ENCODE measurements at places on chromosomes 2 and 18.

GRCh38 chr2:129752686-129753085, 226.8 kb upstream of the RAB6C start:
- DNase-seq = no peak

DNA sequence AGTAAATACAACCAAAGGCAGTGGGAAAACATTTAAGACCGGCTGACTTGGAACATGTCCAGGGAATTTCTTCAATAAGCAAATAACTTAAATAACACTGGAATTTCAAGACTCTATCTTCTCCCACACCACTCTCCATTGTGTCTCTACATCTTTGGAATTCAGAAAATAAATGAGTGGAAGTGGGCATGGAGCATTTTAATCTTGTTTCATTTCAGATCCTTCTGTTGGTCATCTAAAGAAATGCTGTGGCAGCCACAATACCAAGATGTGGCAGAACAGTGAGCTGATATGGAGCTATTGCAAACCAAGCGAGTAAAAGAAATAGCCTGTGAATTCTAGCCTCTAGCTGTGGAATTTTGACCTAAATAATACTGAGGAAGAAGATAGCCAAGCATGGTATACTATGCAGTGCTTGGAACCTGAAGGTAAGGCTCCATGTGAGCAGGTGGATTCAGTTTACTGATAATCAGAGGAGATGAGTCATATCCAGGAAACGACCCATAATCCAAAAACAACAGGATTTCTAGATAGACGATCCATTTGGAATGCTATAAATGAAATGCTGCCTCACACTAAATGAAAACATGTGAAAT, 157.1 kb upstream of the SCN7A start:
- no peak for DNase-seq

GRCh38 chr18:24397694-24398368, at the start of gene OSBPL1A:
Gene OSBPL1A (minus strand): TSS chr18:24397824. CDS start chr18:24377533, 20,291 bp downstream.
- DNase-seq = peak; percentile 68

- DNase-seq = no peak
Observed at GRCh38 chr2:152420363-152420762, 85.4 kb downstream of the FMNL2 start.

DNA sequence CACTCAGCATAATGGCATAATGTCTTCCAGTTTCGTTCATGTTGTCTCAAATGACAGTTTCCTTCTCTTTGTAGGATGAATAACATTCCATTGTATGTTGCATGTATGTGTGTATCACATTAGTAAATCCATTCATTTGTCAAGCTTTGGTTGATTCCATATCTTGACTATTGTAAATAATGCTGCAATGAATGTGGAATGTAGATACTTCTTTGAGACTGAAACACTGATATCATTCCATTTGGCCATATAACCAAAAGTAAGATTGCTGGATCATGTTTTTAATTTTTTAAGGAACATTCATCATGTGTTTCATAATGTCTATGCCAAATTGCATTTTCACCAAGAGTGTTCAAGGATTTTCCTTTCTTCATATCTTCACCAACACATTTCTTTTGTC, 1711.4 kb upstream of the PIK3C3 start:
- DNase-seq = no peak

- no peak for DNase-seq
Observed at GRCh38 chr2:100334929-100335328, 12.6 kb upstream of the LONRF2 start.

DNA sequence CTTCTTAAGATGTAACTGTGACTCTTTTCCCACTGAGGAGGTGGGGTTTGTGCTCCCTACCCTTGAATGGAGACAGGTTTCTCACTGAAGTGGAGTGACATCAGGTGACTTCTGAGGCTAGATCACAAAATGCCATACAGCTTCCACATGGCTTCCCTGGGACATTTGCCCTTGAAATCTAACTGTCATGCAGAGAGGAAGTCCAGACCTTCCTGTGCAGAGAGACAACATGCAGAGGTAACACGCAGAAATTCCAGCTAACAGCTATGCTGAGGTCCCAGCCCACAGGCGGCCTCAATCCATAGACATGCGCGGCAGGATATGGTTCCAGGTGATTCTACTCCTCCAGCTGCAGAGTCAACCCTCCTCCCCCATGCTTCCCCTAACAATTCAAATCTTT, 119.0 kb downstream of the TRIB2 start:
- no peak for DNase-seq

DNA sequence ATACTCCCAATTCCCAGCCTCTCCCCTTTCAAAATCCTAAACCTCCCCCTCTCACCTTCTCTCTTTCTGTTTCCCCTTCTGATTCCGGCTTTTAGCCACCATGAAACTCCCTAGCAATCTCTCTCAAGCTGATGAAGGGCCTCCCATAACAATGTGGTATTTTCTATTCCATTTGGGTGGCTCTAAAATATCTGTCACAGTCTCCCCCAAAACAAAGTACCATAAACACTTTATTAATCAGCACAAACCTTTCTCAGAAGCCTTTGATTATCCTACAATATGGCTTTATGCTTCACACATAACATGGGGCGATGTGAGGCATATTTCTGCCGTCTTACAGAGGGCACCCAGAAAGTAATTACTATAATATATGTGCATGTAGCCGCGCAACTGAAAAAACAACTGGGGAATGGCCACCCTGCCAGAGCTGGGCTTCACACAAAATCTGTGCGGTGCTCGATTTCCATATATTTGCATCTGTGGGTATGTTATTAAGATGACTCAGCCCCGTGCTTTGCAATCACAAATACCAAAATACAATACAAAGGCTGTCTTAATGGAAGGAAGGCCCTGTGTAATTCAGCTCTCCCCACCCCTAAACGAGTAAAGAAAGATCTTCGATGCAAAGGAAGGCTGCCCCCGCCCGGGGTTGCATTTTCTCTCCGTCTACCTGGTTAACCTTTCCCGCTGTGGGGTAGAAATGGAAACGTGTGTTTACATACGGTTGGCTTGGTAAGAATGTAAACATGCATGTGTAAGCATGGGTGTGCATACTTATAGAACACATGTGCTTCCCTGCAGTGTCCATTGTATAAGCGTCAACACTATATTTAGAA, 81.4 kb downstream of the CELF4 start:
- no peak for DNase-seq

DNA sequence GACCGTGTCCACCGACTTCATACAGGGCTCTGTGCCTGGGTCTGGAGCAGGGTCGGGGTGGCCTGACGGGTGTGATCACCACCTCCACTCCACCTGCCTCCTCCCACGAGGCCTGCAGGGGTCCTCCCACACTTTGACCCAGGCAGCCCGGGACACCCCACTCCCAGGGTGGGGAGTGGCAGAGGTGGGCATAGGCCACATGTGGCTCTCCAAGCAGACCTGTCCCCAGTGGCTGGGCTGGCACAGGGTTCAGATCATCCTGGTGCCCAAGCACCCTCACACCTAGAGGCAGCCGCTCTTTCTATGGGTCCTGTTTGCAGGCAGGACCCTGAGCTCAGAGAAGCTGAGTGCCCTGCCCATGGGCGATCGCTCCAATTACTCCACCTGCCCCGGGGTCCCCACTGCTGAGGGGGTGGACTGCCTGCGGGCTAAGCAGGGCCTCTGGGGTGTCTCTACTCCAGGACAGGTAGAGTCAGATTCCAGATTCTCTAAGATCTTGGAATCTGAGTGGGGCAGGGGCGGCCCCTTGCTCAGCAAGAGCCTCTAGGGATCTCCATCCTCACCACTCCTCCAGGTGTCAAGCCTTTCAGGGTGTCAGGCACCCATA, 1.4 kb downstream of the NEURL3 start:
- no peak for DNase-seq

GRCh38 chr2:173370198-173370597, 15.5 kb downstream of the CDCA7 start:
- DNase-seq = no peak

- no peak for DNase-seq
Observed at GRCh38 chr2:154402213-154402612, 296.3 kb upstream of the KCNJ3 start.

DNA sequence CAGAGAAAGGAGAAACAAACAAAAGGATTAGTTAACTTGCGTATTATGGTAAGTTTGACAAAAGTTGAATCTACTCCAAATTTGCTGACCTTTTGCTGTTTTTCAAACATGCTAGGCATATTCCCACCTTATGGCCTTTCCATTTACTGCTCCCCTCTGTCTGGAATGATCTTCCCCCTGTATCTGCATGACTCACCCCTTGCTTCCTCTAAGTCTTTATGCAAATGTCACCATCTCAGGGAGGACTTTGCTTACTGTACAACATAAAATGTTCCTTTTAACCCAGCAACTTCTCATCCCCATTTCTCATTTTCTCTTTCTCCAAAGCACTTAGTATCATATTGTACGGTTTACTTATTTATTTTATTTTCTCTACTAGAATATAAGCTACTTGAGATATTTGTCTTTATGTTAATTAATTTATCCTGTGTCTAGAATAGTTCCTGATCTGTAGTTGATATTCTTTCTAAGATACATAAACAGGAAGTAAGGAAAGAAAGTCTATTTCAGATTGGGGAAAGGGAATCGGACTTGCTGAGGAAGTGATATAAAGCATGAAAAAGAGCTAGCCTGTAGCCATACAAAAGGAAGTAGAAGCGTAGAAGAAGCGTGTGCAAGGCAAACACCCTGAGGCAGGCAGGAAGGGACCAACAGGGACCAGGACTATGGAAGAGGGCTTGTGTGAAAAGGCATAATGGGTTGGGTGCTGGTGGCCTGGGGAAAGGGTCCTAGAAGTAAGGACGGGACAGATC, 144.9 kb upstream of the ERBB4 start:
- no peak for DNase-seq

DNA sequence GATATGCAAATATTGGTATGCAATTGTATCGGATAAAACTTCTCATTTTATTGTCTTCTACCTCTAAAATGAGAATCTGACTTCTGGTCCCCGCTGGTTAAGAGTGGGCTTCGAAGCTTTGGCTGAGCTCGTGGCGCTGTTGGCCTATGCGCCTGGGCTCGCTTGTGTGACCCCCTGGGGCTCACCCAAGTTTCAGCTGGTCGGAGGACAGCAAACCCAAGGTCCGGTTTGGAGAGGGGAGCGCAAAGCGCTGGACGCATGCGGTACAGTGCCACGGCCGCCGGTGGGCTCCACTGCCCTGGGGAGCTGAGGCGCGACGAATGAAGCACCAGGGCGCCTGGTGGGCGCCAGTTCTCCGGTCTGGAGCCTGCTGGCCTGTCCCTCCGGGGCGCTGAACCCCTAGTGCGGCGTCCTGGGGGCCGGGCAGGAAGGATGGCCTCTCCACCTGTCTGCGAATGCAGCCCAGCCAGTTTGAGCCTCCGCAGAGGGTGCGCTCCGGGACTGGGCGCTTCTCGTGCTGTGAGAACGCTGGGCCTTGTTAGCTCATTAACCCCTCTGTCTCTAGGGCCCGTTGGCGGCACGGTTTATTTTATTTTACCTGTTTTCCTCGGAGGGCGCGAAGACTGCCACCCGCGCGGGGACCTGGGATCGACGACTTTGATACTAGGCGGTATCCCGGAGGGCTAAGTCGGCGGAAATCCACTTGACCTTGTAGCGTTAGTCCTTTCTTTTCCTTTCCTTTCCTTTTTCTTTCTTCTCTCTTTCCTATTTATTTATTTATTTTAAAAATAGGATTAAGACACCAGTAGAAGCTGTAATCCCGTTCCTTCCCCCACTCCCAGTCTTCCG, 10.4 kb downstream of the MEIS1 start:
- no peak for DNase-seq

DNA sequence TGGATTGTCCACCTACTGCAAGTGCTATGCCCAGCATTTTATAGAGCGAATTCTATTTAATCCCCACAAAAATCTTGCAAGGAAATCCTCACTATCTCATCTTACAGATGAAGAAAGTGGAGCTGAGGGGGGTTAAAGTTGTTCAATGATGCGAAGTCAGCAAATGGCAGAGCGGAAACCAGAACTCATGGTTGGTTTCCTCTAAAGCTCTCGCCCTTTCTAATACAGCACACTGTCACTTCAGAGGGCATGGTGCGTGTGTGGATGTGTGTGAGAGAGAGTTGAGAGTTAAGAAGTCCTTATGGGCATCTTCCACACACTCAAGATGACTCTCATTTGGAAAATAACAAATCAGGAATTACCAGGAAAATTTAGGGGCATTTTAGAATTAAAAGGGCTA, 78.4 kb downstream of the TGFA start:
- peak; percentile 14 for DNase-seq

GRCh38 chr2:113061896-113062770, 3.1 kb downstream of the IL36RN start:
- no peak for DNase-seq
